Activated CD4-positive, alpha-beta T cell treated with anti-CD3 and anti-CD28 coated beads for 36 hours (primary cell): ENCODE measurements at places on chromosomes 2 and 18. TPM values are rescaled to one million over a fixed set of nuclear protein-coding genes. Genes with fewer than 3 reads are reported as not detected.

DNA sequence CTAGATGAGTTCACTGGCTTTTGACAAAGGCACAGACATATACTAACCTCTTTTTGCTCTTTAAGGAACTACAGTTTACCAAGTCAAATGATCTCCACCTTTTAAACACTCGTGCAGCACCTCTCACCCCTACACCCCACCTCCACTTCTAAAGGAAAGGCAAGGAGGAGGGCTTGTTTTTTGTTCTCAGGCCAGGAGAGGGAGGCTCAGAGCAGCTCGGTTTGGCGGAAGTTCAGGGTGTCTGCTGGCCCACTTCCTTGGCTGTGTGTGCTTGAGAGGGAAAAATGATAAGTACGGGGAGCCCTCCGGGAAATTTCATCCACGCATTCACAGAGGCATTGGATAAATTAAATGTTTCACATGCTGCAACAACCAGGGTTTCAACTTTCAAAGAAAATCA lies 667.9 kb downstream of the BCL11A start:
- peak; percentile 27 for DNase-seq

Gene IL1F10
- total RNA-seq = not detected

DNA sequence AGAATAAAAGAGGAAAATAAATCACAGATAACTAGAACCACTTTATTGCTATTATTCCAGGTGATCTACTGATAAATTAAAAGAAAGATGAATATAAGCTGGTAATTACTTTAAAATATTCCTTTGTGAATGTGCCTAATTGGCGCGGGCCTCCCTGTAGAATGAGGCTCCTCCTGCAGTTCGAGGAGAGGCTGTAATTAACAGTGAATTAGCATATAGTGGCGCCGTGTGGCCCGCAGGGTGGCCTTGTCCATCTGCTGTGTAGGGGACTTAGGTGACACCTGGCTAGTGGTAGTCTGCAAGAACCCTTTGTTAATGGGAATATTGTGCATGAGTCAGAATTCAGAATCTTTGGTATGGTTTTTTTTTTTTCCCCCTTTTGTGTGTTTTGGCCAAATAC lies 119.8 kb downstream of the AGAP1 start:
- DNase-seq = no peak

Gene MSH2
- 65.2 TPM for total RNA-seq

GRCh38 chr2:127233710-127234109 lies 13.6 kb upstream of the CYP27C1 start:
- DNase-seq = no peak

- DNase-seq = no peak
Measured at GRCh38 chr2:195456771-195457170, 200.3 kb upstream of the SLC39A10 start.

GRCh38 chr2:29753671-29754444 lies 167.5 kb downstream of the ALK start:
- DNase-seq = no peak

- no peak for DNase-seq
Measured at GRCh38 chr2:72415781-72416475, 268.3 kb upstream of the CYP26B1 start.

Gene RAPGEF4
- total RNA-seq = 0.28 TPM

GRCh38 chr2:207819021-207819797 lies 49.5 kb upstream of the FZD5 start:
- no peak for DNase-seq

Gene LRRFIP1
- 235 TPM for total RNA-seq

GRCh38 chr2:23429036-23429435 lies 44.1 kb downstream of the KLHL29 start:
- no peak for DNase-seq

Gene CDH7
- not detected for total RNA-seq

DNA sequence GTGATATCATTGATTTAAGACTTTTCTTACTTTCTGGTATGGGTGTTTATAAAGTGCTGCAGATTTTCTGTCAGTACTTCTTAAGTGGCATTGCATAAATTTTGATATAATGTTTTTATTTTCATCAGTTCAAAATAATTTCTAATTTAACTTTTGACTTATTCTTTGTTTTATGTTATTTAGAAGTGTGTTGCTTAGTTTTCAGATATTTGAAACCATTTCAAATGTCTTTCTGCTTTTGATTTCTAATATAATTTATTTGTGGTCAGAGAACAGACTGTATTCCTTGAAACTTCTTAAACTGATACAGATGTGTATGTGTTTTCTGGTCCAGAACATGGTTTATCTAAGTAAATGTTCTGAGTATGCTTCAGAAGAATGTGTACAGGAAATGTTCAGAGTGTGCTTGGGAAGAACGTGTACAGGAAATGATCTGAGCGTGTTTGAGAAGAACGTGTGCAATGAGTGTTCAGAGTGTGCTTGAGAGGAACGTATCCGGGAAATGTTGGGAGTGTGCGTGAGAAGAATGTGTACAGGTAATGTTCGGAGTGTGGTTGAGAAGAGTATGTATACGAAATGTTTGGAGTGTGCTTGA lies 265.7 kb upstream of the HS6ST1 start:
- DNase-seq = no peak

Gene COL4A3
- not detected for total RNA-seq

GRCh38 chr18:31229829-31230228 lies 67.2 kb upstream of the DSC1 start:
- DNase-seq = no peak

Gene NOL4
- not detected for total RNA-seq

Gene TXNDC2
- not detected for total RNA-seq

DNA sequence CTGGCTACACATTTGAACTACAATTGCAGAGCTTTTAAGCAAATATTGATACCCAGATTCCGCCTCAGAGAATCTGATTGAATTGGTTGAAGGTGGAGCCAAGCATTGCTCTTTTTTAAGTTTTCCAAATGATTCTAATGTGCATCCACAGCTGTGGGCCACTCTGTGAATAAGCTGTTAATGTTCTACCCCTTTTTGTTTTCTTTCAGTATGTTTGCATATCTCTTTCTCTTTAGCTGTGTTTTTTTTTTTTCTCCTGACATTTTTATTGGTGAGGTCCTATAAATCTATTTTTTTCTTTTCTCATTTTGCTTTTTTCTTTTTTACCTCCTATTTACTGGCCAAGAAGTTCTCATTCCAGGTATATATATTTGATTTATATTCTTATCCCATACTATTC lies 6.5 kb downstream of the SCN3A start:
- no peak for DNase-seq

DNA sequence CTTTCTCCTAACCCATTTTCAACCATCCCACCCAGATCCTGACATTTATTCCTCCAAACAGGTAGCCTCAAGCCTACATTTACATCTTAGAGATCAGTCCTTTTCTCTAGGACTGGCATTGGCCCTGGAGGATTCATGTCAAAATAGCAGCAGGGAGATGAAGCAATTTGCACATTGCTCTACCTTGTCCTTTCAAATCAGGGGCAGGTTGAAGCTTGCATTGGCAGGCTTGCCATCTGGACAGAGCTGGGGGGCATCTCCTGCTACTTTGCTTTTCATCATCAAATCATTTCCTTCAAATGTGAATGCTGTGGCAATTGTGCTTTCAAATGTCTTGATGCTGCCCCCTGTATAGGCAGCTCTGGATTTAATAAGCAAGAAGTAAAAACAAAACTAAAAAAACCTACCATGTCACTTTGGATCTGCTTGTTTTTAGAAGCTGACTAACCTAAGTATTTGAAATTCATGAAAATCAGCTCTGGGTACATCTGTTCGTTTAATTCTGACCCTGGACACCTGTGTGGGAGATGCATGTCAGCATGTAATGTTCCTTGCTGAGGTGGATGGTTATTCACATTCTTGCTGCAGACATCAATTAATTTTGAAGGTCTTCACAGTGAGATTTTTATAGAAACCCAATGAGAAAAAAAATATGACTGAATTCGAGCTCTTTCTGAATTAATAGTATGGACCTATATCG lies 47.9 kb downstream of the KIF5C start:
- DNase-seq = no peak
